GM23338 (cell line): ENCODE measurements at places on chromosomes 12 and 14.

DNA sequence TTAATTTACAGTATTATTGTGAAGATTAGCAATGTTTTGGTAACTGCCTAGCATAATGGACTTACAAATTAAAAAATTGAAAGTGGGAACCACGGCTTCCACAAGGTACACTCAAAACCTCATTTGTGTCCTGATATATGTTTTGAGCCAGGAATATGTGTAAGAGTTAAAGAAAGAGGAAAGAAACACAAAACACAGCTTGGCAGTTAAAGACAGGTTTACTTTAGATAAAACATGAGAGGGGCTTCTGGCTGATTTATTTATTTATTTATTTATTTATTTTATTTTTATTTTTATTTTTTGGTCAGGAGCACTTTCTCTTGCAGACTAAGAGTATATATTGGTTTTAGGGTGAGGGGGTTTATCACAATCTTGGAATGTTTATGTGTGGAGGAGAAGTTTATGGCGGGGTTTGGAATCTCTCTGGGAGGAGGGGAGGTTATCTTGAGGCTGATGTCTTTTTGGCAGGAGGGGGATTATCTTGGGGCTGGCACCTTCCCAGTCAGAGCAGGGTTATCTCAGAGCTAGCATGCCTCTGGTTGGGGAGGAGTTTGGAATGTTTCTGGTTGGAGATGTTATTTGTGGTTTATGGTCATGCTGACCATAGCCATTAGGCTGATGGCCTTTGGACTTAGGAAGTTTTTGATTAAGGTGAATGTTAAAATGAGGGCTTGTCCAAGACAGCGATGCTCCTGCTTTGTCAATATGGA lies 436.7 kb downstream of the DAD1 start:
- no peak for DNase-seq

DNA sequence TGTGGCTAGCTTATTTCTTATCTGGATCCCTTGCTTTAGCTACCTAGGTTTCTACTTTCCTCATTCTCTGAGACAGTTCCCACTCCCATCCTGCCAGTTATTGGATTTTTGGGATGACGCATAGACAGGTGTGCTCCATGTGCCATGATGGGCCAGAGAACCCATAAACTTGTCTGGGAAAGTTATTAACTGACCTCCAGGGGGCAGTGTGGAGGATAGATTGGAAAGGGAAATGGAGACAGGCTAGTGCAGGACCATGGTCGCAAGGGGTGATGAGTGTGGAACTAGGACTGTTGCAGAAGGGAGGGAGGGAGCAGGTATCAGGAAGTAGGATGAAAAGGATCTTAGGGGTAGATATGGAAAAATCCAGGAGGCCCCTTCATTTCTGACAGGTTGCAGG lies 80.3 kb downstream of the ESRRB start:
- DNase-seq, result peak; percentile 89

DNA sequence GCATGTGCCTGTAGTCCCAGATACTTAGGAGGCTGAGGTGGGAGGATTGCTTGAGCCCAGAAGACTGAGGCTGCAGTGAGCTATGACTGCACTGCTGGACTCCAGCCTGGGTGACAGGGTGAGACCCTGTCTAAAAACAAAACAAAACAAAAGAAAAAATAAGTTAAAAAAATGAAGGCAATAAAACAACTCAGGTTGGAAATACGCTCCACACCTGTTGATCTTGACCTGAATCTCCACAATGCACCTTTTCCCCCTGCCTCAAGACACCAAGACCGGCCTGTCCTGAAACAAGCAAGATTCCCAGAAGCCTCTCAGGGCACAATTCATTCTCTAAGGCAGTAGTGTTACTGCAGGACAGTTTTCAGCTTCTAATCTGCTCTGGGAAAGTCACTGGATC lies 20.8 kb upstream of the CEBPE start:
- DNase-seq, result no peak

GRCh38 chr14:54182419-54183045 lies 214.3 kb upstream of the CDKN3 start:
- DNase-seq, result no peak

DNA sequence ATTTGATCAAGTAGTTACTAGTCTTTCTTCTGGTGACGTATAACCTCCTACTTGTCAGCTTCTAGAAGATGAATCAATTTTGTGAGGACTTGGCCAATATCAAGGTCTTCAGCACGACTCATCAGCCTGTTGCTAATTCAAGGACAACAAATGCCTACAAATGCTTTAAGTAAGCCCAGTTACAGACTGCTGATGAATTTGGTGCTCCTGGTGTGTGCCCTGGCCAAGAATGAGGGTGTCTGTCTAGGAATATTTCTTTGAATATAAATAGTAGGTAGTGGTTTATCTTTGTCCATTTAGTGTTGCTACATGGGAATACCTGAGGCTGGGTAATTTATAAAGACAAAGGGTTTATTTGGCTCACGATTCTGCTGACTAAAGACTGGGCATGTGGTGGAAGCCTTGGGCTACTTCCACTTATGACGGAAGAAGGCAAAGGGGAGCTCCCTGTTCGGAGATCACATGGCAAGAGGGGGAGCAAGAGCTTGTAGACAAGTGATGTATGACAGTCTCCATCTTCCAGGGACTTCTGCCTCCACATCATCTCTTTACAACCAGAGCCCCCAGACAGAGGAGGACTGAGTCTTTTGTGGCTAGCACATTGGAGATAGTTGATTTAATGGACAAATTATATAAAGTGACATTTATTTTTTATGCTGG lies 180.2 kb downstream of the CRADD start:
- no peak for DNase-seq

GRCh38 chr12:49121047-49121696 lies 10.0 kb downstream of the TUBA1B start:
- DNase-seq, result peak; percentile 84

GRCh38 chr12:87349681-87350080 lies 679.5 kb downstream of the C12orf50 start:
- no peak for DNase-seq

- no peak for DNase-seq
These were observed 642 bp upstream of the PHC1 start for GRCh38 chr12:8913702-8914032.

DNA sequence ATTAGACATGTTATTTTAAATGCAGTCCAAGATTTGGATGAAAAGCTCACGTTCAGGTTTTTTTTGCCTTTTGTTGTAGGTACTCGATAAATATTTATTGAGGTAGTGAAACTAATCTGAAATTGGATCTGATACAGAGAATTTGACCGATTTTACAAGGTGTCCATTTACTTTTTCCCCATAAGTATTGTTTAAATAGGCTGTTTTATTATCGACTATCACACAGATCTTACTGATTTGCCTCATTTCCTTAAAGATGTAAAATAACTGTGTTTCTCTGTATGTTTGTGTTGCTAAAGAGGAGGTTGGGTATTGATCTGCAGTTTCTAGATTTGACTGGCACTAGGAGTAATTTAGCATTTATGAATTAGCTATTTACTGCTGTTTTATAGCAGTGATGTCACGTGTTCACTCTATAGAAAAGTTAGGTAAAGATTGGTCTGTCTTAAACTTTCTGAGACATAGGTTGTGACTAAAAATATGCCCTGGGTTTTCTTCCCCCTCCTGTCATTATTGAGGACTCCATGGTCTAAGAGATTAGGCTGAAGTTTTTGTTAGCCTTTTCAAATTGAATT lies 3.5 kb downstream of the RAP1B start:
- no peak for DNase-seq

DNA sequence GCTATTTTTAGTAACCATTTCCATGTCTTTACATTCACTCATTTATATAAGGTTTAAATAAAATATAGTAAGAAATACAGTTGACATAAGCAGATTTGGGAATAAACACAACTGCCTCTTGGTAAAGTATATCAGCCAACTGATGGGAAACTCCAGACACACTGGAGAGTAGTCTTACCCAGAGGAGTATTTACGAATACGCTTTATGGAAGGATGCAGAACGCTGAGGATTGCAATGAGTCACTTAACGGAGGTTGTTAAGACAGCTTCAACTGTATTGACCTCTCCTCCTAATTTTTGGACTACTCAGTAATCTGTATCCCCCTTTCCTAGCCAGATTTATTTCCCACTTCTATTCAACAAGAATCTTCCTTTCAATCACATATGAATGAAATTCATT lies 6.0 kb downstream of the C2CD5 start:
- DNase-seq, result no peak

DNA sequence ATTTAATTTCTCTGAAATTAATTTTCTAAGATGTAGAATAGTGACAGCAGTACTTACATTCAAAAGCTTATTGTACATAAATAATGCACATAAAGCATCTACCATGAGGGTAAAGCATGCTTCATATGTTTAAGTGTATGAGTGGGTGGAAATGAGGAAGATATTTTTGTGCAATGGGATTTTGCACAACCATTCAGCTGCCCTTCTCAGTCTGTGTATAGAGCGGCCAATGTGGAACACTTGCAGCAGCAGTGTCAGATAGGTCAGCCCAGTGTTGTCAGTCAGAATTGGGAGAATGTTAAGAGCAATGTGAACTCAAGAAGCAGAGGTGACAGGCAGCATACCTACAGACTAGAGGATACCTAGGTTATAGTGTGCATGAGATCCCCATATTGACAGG lies 72.5 kb upstream of the ATP2B1 start:
- DNase-seq, result no peak

- peak; percentile 16 for DNase-seq
These were observed 563 bp downstream of the DCP1B start for GRCh38 chr12:2003676-2004112.

DNA sequence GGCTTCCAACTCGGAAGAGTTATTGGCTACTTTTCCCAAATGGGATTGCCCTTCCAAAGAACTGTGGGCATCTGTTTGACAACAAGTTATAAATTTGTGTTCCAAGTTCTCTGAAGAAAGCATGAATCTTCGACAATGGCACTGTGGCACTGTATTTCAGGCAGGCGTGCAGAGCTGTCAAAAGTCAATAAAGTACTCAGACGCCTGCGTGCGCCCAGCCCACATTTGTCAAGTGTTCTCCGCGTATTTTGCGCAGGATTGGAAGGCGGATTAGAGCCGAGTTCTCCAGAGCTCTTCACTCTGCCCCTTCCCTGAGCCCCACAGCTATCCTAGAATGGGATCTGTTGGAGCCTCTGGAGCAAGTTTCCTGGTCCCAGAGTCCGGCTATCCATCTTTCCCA lies 103.2 kb downstream of the SLC25A47 start:
- no peak for DNase-seq

DNA sequence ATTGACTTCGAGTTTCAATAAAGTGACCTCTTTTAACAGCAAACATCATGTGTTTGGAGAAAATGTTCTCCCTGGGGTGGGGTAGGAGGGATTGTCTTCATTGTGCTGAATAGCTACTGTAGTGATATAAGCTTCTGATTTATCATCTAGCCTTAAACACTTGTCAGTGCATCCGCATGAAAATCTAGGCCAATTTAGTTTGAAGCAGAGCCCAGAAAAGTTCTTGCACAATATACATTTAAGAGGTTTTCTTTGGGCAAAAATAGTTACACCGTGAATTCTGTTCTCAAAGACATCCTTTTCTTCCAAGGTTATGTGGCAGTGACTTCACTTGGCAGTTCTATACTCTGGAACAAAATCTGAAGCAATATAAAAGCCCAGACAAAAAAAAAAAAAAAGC lies 136.0 kb upstream of the IFNG-AS1 start:
- DNase-seq, result no peak

DNA sequence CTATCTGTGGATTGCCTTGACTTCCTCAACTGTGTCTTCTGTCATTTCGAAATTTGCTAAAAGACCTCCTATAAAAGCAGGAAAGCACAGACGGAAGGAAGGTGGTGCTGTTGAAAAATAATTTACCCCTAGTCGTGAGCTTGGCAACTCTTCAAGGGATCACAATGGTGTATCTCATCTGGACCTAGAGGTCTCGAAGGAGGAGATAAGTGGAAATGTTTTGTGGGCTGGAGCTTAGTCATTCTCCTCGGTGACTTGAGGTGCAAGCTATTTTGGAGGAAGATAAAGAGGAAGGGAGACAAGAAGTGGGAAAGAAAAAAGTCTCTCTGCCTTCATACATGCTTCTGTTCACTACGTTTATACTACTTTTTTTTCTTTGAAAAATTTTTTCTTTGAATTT lies 89.9 kb downstream of the FLRT2 start:
- DNase-seq, result no peak

- DNase-seq, result peak; percentile 6
These were observed 80.9 kb downstream of the ABCD2 start for GRCh38 chr12:39538679-39539104.

GRCh38 chr14:96951511-96951910 lies 154.3 kb downstream of the VRK1 start:
- DNase-seq, result no peak

DNA sequence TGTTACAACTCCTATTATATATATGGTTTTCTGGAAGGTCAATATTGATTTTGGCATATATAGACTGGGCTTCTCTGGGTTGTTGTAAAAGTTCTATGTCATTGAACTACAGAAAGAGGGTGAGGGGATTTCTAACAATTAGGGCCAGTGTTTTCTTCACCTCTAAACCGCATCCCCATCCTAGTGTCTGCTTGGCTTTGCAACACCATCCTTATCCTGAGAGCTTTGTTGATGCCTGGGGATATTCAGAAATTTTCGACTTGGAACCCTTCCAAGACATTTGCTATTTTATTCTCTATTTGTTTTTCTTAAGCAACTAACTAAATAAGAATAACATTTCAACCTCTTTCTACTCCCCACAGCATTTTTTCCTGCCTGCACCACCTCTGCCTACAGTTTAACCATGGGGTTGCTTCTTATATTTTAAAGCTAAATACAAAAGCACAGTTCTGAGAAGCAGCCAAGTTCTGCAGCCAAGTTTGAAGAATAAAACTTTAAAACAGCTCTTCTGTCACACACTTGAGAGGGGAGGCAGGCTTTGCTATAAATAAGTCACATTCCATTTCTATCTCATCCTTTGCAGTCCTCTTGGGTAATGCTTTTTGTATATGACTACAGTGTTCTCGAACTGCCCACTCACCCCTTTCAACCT lies 53.4 kb downstream of the RGS6 start:
- DNase-seq, result no peak

- DNase-seq, result no peak
These were observed 20.6 kb upstream of the PYGL start for GRCh38 chr14:50964683-50965390.

GRCh38 chr14:71300566-71301330 lies 393.5 kb downstream of the PCNX1 start:
- no peak for DNase-seq

- DNase-seq, result peak; percentile 66
These were observed 1569.0 kb upstream of the FLRT2 start for GRCh38 chr14:83960832-83961512.

DNA sequence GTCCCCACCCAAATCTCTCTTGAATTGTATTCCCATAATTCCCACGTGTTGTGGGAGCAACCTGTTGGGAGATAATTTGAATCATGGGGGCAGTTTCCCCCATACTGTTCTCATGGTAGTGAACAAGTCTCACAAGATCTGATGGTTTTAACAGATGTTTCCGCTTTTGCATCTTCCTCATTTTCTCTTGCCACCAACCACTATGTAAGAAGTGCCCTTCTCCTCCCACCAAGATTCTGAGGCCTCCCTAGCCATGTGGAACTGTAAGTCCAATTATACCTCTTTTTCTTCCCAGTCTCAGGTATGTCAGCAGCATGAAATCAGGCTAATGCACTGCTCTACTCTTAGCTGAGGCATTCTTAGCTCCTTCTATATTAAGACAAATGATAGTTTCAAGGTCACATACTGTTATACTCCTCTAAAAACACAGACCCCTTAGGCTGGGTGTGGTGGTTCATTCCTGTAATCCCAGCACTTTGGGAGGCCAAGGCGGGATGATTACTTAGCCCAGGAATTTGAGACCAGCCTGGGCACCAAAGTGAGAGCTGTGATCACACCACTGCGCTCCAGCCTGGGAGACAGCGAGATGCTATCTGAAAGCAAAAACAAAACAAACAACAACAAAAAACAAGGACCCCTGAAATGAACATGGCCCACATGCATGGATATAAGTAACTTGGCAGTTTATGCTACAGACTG lies 3.6 kb downstream of the SCAF11 start:
- DNase-seq, result no peak
